Stimulated activated CD8-positive, alpha-beta memory T cell treated with anti-CD3 and anti-CD28 coated beads, Interleukin-15, amount 100 ng/mL, for 1 hour (primary cell): ENCODE measurements at places on chromosomes 3 and 15.

GRCh38 chr3:64645243-64645642, 42.6 kb downstream of the ADAMTS9 start:
- DNase-seq, result no peak

DNA sequence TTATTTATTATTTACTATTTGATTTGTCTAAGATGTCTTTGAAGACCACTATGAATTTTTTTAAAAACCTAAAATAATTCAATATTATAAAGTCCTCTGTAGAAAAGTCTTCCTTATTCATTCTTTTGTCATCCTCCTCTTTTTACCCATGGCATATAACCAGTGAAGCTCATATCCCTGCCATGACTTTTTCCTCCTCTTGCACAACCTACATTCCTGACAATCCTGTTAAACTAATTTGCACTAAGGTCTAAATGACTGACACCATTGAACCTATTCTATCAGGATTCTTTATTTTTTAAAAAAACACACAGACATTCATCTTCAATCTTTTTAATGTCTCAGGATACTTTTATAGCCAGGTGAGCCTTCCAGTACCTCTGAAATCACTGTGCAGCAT, 159.9 kb upstream of the SLC2A2 start:
- no peak for DNase-seq

DNA sequence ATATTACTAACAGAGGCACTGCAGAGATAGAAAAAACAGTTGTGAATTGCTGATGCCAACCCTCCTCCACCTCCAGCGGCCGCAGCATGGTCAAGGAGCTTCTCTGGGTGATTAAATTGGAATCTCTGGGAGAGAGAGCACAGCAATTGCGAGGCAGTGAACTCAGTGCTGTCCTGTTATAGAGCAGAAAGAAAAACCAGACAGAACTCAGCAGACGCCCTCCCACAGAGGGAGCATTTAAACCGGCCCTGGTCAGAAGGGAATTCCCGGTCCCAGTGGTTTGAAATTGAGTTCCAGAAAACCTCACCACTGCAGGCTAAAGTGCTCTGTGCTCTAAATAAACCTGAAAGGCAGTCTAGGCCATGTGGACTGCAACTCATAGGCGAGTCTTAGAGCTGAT, 175.4 kb downstream of the SQOR start:
- DNase-seq, result no peak

GRCh38 chr3:154274348-154274747, 49.9 kb downstream of the DHX36 start:
- no peak for DNase-seq

- no peak for DNase-seq
These were observed 153.9 kb downstream of the BBX start for GRCh38 chr3:107676469-107677309.
